ENCODE measurements at places on chromosomes 1 and 21.

GRCh38 chr1:119840745-119841144 is 29.5 kb upstream of the REG4 start:
- DNase-seq: no peak

- DNase-seq: no peak
These were observed 182.9 kb upstream of the DPYD start for GRCh38 chr1:98103617-98104285.

DNA sequence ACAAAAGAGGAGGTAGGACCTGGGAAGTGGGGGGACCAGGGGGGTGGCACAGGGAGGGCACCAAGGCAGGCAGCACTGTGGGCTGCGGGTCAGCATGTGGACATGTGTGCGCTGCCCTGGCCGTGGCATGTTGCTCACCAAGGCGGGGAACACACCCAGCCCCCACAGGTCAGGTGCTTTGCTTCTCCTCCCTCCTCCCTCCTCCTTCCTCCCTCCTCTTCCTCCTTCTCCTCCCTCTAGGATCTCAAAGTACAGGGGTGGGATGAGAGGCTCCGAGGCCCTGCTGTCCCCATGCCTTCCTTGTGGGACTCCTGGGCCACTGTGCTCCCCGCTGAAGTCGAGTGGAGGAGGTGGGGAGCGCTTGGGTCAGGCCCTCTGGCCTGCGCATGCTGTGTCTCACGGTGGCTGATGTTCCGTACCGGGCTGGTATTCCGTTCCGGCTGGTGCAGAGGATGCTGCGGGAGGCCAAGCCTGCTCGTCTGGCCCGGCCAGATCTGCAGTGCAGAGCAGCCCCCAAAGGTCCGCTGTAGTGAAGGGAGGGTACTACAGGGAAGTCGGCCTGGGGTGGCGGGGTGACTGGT is 26.6 kb downstream of the SPSB1 start:
- DNase-seq: no peak

- DNase-seq: no peak
These were observed 42.3 kb downstream of the RXRG start for GRCh38 chr1:165402517-165403111.

DNA sequence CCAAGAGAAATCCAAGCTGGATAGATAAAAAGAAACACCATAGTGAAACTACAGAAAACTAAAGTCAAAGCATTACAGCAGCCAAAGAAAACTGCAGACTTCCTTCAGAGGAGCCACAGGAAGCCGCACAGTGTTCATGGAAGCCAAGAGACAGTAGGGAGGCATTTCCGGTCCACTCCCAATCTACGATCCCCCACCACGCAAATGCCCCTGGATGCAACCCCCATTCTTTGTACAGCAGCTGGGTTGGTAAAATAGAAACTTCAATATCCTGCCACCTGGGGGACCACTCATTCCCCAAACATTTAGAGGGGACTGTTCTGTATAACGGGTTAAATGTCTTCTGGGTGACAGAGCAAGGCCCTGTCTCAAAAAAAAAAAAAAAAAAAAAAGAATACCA is 43.9 kb upstream of the TSPEAR start:
- DNase-seq: no peak

DNA sequence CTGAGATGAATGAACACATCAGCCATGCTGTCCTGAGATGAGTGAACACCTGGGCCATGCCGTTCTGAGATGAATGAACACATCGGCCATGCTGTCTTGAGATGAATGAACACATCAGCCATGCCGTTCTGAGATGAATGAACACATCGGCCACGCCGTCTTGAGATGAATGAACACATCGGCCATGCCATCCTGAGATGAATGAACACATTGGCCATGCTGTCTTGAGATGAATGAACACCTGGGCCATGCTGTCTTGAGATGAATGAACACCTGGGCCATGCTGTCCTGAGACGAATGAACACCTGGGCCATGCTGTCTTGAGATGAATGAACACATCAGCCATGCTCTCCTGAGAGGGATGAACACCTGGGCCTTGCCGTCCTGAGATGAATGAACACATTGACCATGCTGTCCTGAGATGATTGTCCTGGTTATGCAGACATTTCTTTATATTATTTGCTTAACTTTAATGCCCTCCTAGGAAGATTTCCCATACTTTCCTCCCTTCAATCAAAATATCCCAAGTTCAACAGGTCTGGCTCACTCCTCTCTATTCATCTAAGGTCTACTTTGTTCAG is 48.6 kb upstream of the COL6A1 start:
- DNase-seq: no peak

GRCh38 chr1:224872832-224873433 is 56.5 kb upstream of the DNAH14 start:
- no peak for DNase-seq

- no peak for DNase-seq
These were observed 1.5 kb downstream of the FCRL4 start for GRCh38 chr1:157596384-157596783.

GRCh38 chr1:95953015-95953414 is 719.0 kb downstream of the RWDD3 start:
- DNase-seq: no peak

DNA sequence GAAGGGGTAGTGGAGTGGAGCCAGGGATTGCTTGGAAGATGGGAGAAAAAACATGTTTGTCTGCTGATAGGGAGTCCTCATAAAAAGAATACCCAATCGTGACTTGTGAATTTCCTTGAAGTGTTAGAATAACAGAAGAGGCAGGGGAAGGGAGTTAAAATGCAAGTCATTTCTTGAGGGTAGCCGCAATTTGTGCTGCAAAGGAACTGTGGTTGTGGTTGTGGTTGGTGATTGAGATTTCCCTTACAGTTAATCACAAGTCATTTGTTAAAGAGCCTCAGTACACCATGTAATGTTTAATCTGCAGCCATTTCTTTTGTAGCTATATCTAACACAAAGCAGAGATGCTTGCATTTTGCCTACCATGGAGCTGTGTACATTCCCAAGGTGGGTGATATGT is 38.5 kb upstream of the EGLN1 start:
- DNase-seq: no peak

GRCh38 chr1:167483790-167484189 is 34.5 kb downstream of the CD247 start:
- DNase-seq: no peak

DNA sequence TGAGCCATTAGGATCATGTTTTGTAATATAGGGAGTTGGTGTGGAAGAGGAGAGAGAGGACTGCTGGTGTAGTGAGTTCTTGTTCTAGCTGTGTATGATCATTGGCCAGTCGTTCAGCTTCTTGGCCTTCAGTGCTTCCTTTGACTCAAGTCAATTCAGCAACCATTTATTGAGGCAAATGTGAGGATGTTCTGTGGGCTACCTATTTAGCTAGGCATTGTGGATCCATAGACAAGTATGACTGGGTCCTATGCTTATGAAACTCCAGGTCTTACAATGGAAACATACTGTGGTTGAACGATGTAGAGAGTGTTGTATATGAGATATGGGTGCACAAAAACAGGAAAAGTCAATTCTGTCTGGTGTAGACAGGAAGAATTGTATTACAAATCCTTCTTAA is 41.7 kb downstream of the NFIA start:
- DNase-seq: no peak

DNA sequence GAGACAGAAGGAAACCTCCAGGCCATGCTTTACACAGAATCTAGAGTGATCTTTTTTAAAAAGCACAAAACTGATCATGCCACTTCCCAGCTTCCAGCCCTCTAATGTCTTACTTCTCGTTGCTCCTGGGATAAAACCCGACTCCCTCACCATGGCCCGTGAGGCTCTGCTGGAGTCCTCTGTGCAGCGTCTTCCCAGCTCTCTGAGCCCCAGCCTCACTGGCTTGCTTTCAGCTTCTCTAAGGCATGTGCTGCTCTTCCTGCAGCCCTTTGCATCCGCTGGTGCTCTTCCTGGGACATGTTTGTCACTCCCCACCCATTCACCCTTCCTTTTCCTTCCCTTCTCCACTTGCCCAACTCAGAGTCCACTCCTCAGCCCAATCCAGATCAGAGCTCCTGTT is 184.1 kb downstream of the AK5 start:
- DNase-seq: no peak

DNA sequence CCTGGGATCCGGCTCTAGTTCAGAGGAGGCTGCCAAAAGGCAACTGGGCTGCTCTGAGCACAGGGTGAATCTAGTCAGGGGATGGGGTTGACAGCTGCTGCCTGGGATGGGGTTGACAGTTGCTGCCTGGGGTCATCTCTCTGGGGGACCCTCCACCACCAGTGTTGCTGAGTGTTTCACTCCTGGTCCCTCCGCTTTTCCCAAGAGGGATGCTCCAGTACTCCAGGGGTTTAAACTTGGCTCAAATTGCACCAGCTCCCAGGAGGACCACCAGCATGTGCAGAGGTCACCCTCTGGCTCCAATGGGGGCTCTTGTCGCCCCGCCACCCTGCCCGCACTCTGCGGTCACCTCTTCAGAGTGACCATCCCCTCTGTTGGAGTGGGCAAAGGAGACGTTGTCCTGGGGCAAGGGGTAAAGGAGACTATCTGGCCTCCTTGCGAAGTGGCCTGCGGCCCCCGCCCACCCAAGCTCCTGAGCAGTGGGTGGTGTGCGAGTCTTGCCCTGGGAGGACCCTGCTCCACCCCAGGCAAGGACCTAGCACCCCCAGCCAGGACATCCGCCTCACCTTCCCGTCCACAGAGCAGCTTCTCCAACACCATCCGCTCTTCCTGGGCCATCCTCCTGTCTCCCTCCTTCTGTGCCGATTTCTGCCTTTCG is 52.6 kb downstream of the SIK1 start:
- DNase-seq: no peak

DNA sequence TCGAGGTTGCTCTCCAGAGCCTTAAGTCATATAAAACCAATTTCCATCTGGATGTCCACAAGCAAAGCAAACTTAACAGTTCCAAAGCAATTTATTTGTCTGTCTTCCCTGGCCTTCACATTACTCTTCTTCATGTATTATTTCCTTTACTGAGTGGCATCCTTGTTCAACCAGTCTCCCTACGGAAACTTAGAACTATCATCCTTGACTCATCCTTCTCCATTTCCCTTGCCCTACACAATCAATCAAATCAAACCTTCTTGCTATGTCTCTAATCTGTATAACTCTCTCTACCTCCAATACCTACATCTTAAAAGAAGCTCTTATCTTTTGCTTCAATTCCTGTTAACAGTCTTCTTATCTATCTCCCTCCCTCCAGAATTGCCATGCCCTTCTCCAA is 25.4 kb downstream of the EGLN1 start:
- DNase-seq: no peak

GRCh38 chr1:224168859-224169380 is 14.1 kb upstream of the DEGS1 start:
- no peak for DNase-seq

DNA sequence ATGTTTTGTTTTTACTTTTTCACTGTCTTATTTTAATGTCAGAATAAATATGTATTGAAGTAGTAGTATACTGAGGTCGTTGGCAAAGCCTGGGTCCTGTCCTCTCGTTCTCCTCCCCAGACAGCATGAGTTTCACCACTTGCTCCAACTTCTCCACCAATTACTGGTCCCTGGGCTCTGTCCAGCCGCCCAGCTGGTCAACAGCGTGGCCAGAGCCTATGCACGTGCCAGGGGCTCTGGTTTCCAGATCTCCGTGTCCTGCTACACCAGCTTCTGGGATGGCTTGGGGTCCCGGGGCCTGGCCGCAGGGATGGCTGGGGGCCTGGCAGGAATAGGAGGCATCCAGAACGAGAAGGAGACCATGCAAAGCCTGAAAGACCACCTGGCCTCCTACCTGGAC is 19.3 kb downstream of the PTPN14 start:
- no peak for DNase-seq

GRCh38 chr1:209249785-209250440 is 333.6 kb upstream of the CAMK1G start:
- peak; percentile 26 for DNase-seq

- DNase-seq: no peak
These were observed 5.2 kb upstream of the LRRC8D start for GRCh38 chr1:89815611-89816010.

- DNase-seq: peak; percentile 31
These were observed 128.6 kb downstream of the PRDM2 start for GRCh38 chr1:13828454-13829151.

DNA sequence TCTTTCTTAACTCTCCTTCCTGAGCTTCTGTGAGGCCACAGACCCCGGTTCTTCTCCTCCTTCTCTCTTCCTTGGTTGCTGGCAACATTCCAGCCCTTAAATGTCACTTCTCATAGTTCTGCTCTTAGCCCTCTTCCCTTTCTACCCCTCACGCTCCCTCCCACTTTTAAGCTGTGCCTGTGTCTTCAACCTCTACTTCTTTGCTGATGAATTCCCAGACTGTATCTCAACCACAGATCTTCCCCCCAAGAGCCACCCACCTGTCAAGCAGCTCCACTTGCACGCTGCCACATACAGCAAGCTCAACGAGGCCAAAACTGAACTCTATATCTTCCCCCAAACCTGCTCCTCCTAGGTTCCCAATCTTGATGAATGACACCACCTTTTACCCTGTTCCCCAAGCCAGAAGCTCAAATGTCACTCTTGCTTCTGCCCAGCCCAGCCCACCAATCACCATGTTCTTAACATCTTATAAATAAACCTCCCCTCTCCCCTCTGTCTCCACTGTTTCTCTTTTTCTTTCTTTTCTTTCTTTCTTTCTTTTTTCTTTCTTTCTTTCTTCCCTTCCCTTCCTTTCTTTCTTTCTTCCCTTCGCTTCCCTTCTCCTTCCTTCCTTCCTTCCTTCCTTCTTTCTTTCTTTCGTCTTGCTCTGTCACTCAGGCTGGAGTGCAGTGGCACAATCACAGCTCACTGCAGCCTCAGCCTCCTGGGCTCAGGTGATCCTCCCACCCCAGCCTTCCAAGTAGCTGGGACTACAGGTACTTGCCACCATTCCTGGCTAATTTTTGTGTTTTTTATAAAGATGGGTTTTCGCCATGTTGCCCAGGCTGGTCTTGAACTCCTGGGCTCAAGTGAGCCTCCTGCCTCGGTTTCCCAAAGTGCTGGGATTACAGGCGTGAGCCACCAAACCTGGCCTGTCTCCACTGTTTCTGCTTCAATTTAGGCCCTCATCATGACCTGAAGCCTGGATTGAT is 19.8 kb upstream of the PTP4A2 start:
- peak; percentile 16 for DNase-seq

DNA sequence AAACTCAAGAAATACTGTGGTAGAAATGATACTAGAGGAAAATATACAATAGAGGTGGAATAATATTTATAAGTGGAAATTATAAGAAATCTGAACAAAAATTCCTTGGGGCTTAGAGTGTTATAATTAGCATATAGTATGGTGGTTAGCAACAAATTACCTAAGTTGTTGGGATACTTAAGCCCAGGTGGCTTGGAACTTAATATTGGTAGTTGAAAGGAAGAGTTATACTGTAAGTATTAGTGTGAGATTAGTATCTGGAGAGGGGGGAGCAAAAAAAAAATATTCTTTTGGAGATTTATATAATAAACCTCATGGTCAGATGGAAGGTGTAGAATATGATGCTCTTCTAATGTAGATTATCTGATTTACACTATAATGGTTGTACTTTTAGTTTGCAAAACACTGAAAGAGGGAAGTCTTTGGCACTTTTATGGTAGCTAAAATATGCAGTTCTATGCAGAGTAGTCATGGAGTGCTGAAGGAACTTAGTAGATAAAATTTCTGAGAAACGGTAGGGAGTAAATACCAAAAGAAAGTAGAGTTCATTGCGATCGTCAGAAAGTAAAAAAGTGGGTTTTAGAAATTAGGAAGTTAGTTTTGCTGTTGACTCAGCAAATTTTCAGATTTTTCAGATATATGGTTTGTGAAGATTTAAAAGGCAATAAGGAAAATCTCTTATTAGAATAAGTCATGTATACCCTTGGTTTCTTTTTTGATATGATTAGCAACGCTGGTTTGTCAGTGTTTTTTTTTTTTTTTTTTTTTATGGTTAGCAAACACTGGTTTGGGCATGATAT is 45.7 kb downstream of the MTF2 start:
- DNase-seq: no peak

GRCh38 chr1:218679391-218679790 is 334.3 kb downstream of the TGFB2 start:
- DNase-seq: no peak

All from DMS79 treated with DMSO at 0.1 percent for 48 hours (cell line).